ENCODE measurements at places on chromosomes 3 and 15.

DNA sequence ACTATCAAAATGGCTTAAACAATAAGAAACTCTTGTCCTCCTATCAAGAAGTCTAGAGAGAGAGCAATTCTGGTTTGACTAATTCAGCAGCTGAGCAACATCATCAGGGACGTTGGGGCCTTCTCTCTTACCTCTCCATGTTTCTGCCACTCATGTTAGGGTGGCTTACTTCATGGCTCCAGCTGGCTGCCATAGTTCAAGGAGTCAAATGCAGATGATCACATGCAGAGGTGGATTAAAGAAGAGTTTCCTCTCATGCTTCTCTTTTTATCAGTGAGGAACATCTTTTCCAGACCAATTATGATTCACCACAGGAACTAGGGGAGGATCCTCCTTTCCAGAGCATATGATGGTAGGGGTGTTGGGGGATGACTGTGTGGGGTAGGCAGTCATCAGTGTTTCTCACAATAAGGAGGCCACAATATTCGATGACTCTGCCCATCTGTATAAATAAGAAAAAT, 45.5 kb downstream of the NEK11 start:
- peak; percentile 81 for DNase-seq

- no peak for DNase-seq
Observed at GRCh38 chr15:91660174-91660649, 193.3 kb upstream of the SLCO3A1 start.

GRCh38 chr3:136819392-136819730, 435 bp downstream of the SLC35G2 start:
- DNase-seq = peak; percentile 39

DNA sequence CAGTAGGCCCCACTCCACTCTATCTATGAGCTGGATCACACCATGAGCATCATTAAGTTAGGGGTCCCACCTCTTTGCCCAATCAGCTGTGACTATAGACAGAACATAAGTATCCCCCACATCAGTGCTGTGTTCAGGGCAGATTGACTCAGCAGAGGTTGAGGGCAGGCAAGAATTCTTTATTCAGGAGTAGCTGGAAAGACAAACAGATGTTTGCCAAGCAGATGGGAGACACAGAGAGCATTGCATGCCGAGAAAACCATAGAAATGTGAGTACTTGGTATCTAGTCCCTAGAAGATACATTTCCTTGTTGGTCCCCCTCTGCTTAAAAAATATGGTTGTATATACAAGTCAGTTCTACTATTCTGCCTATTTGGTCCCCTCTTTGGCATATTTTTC, 440.8 kb downstream of the RAP2B start:
- no peak for DNase-seq

DNA sequence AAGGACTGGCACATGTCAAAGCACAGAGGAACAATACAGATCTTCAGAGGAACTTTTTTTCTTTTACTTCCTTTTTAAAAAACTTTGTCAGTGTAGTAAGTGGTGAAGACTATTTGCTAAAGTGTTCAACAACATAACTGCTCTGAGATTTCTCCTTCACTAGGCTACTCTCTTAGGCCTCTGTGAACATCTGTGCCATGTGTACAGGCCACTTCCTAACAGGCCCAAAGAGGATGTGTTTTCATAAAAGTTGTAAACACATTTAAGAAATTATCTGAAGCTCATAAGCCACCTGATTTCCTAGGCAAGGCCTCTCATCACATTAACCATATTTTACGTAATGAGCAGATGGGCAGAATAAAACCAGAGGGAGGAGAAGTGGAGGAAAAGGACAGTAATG, 235.4 kb downstream of the FHIT start:
- peak; percentile 5 for DNase-seq

- no peak for DNase-seq
Observed at GRCh38 chr3:174102866-174103265, 705.3 kb downstream of the NLGN1 start.

Measured in suppressor macrophage (primary cell).